AG09319 (cell line): ENCODE measurements at places on chromosomes 3 and 15.

DNA sequence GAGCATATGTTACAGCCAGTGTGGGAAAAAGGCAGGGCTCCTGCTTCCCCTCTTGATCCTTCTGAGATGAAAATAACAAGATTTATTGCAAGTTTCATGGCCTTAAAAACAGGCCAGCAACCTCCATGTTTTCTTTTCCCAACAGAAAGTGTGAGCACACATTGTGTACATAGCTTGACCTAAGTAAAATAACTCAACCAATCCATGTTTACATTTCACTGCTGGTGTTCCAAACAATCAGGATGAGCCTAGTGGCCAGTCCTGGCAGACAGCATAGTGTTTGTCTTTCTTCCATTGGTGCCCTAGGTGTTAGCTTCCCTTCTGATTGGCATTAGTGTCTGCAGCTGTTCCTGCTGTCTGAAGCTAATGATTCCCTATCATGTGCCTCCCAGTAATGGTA lies 847.7 kb downstream of the EPHA3 start:
- DNase-seq, result no peak

GRCh38 chr15:68431037-68431791 lies 749 bp downstream of the ITGA11 start:
- DNase-seq, result no peak

- peak; percentile 50 for DNase-seq
These were observed 39.2 kb downstream of the MYO5C start for GRCh38 chr15:52256366-52256765.

- no peak for DNase-seq
These were observed 343.3 kb downstream of the GRM7 start for GRCh38 chr3:7203969-7204847.

GRCh38 chr3:30502742-30503073 lies 103.7 kb upstream of the TGFBR2 start:
- no peak for DNase-seq

GRCh38 chr3:20054549-20054987 lies 14.3 kb downstream of the KAT2B start:
- DNase-seq, result no peak

DNA sequence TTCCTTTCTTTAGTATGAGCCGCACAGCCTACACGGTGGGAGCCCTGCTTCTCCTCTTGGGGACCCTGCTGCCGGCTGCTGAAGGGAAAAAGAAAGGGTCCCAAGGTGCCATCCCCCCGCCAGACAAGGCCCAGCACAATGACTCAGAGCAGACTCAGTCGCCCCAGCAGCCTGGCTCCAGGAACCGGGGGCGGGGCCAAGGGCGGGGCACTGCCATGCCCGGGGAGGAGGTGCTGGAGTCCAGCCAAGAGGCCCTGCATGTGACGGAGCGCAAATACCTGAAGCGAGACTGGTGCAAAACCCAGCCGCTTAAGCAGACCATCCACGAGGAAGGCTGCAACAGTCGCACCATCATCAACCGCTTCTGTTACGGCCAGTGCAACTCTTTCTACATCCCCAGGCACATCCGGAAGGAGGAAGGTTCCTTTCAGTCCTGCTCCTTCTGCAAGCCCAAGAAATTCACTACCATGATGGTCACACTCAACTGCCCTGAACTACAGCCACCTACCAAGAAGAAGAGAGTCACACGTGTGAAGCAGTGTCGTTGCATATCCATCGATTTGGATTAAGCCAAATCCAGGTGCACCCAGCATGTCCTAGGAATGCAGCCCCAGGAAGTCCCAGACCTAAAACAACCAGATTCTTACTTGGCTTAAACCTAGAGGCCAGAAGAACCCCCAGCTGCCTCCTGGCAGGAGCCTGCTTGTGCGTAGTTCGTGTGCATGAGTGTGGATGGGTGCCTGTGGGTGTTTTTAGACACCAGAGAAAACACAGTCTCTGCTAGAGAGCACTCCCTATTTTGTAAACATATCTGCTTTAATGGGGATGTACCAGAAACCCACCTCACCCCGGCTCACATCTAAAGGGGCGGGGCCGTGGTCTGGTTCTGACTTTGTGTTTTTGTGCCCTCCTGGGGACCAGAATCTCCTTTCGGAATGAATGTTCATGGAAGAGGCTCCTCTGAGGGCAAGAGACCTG lies 13.2 kb downstream of the GREM1 start:
- no peak for DNase-seq

- DNase-seq, result no peak
These were observed 167.1 kb downstream of the NFKBIZ start for GRCh38 chr3:102016417-102016816.

DNA sequence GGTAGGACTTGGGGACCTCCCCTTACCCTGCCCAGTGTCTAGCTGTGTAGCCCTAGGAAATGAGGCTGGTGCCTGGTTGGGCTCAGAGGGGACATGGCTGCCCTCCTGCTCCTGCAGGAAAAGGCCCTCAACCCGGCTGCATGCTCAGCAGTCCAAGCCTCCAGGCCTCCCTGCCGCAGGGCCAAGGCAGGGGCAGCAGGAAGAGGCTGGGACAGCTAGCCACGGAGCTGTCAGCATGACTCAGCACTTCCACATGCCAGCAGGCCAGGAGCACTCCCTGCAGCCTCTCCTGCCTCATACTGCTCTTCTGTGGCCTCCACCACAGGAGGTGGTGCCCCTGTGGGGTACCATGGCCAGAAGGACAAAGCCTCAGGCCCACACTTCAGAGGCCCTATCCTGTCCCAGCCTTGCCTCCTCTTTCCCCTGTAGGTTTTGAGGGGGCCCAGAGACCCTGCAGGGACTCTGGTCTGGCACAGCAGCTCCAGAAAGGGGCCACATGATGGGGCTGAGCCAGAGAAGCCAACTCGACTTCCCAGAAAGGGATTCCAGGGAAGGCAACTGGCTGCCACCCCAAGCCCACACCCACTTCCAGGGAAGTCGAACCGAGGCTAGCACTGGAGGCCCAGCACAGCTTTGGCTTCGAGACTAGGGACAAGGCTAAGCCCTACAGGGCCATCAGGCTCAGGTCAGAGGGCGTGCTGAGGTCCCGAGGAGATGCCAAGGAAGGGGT lies 19.5 kb downstream of the TKT start:
- peak; percentile 68 for DNase-seq

GRCh38 chr15:47711655-47712054 lies 5.7 kb upstream of the SEMA6D start:
- no peak for DNase-seq

DNA sequence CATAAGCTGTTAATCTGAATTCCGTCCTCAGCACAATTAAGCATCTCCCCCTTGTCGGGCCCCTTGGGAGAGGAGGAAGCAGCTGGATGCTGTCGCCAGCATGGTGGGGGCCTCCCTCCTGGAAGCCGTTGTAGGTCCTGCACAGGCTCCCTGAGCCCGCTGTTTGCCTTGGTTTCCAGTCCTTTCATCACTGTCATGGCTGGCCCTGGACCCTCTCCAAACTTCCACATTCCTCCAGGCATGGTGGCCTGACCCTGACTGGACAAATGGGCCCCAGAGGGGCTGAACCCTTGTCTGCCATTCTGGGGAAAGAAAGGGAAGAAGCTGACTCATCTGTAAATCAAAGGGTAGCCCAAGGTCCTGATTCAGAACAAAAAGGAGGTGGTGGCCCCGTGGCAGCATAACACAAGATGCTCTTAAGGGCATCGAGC lies 300.5 kb upstream of the LRRFIP2 start:
- no peak for DNase-seq

DNA sequence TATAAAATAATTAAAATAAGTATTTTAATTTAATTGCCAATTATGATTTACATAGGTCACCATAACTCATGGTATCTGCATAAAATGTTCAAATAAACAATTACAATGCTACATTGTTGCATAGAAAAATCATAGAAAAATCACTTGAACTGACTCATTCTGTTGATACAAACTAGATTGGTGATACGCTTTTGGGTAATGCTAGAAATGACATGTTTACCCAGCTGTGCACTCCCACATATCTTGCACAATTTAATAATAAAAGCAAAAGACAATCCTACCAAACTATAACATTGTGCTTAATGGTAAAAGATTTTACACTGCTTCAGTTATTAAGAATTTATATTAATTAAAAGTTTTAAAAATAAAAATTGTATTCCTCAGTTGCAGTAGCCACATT lies 45.8 kb upstream of the FBXL22 start:
- no peak for DNase-seq

- no peak for DNase-seq
These were observed 44.2 kb upstream of the SKOR1 start for GRCh38 chr15:67781061-67781460.

DNA sequence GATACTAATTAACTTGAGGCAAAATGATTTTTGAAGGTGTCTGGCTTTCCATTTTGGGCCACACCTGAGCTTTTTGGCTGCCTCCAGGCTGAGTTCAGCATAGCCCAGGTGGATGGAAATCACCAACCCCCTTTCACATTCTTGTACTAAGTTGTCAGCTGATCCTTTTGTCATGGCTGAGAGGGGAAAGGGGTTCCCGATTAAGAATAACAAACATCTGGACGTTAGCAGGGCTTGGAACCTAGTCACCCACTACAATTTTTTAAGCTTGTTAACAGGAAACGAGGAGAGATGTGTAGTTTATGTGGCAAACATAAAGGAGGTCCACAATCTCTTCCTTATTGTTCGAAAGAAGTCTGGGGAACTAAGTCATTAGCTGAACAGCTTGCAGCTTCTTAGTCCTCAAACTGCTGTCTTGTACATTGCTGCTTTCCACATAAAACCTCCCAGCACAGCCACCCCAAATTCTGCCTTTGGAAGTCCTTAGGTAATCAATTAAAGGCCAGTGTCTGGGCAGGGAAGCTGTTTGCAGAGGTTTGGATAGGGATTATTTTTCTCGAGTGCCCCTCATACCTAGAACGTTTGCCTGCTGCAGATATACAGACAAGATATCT lies 5.0 kb downstream of the NR2F2 start:
- no peak for DNase-seq

DNA sequence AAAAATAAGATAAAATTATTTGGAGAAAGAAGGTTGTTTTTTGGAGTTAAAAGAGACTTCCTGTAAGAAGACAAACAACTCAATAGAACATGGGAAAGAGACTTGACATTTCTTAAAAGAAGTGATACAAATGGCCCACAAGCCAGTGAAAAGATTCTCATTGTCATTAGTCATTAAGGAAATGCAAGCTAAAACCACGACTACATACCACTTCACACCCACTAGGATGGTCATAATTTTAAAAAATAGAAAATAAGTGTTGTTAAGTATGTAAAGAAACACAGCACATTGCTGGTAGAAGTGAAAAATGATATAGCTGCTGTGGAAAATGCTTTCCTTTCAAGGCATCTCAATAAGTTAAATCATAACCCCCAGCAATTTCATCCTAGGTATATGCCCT lies 44.4 kb upstream of the GK5 start:
- DNase-seq, result no peak

DNA sequence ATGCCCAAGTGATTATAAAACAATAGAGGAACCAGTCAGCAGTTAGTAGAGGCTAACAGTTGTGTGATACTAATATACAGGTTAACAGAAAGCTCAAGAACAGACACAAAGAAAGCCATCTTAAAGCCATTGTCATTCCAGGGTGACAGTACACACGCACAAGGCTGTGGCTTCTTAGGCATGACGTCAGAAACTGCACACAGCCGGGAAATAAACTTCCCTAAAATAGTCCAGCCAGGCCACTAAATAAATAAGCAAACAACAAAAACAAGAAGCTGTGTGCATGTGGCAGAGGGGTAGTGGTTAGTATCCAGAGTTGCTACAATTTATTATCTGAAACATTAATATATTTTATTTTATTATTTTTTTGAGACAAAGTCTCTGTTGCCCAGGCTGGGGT lies 49.8 kb downstream of the PPCDC start:
- DNase-seq, result no peak

DNA sequence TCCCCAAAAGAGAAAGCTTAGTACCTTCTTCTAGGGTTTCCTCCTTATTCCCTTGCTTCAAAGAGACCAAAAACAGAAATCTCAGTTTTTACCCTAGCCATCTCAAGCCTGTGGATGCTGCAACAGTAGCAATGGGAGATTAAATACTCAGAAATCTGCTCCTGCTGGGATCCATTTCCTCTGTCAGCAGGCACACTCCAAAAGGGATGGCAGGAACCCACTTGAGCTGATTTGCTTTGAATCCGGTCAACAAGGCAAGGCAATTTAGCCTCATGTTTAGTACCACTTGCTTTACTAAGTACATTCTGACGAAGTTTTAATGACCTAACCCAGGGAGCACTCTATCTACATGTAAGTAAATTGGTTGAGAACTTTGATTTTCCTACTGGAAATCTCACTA lies 590.0 kb upstream of the ADAMTS9 start:
- DNase-seq, result no peak

DNA sequence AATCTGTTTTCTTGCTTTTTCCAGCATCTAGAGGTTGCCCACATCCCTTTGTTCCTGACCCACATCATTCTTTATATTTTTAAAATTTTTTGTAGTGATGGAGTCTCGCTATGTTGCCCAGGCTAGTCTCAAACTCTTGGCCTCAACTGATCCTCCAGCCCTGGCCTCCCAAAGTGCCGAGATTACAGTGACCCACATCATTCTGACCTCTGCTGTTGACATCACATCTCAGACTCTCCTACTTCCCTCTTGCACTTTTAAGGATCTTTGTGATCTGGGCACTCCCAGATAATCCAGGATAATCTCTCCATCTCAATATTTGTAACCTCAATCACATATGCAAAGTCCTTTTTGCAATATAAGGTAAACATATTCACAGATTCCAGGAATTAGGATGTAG lies 266.6 kb downstream of the MEX3B start:
- DNase-seq, result no peak

GRCh38 chr3:114293838-114294535 lies at the start of gene TIGIT:
TIGIT (plus strand) TSS chr3:114294028; CDS start chr3:114294062, 34 bp downstream.
- no peak for DNase-seq

- no peak for DNase-seq
These were observed 20.6 kb downstream of the ARHGAP31 start for GRCh38 chr3:119314821-119315220.

GRCh38 chr3:105622169-105622568 lies 246.6 kb downstream of the CBLB start:
- DNase-seq, result no peak

DNA sequence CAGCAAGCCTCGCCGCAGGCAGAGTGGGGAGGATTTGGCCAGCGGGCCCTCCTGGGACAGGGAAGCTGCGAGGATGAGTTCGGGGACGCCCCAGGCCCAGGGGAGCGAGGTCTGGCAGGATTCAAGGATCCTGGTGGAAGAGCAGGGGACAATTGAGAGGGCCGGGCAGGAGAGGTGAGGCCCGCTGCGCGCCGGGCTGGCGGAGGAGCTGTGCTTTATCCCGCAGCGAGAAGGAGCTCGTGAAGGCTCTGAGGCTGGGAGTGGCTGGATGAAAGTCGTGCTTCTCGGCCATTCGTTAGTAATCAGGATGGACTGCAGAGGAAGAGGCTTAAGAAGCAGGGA lies 3.6 kb downstream of the SLC51A start:
- DNase-seq, result no peak

DNA sequence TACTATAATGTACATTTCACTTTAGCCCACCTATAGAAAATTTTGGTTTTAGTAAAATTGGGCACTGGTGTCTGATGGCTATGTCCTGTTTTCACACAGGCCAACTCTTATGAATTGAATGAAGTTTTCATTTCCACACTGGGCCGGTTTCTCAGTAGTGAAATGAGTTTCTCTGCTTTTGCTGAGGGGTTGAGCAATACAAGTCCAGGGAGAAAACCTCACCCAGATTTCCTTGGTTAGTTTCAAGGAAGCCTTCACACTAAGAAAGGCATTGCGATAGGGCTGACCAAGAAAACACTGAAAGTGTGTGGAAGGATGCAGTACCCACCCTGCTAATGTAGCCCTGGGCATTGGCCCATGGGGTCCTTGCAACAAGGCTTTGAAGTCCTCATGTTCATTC lies 331.5 kb upstream of the CFAP20DC start:
- no peak for DNase-seq

- DNase-seq, result no peak
These were observed 90.6 kb downstream of the ARNT2 start for GRCh38 chr15:80494756-80495155.
